ENCODE measurements at places on chromosomes 3 and 15.

- DNase-seq = peak; percentile 67
Measured at GRCh38 chr15:66701422-66702034, 508 bp upstream of the SMAD6 start.

DNA sequence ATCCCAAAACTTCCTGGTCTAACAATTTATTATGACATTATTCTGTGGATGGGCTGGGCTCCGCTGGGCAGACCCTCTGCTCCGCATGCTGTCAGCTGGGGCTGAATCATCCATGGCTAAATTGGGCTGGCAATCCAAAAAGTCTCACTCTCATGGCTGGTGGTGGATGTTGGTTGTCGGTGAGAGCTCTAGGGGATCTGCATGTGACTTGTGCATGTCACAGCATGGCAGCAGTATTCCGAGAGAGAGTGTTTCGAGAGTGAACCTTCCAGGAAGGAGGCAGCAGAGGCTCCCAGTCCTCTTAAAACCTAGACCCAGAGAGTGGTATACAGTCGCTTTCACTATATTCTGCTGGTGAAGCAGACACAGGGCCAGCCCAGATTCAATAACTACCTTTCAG, 9.9 kb downstream of the RARB start:
- no peak for DNase-seq

GRCh38 chr3:127769284-127770081, 52.8 kb downstream of the MGLL start:
- DNase-seq = no peak

DNA sequence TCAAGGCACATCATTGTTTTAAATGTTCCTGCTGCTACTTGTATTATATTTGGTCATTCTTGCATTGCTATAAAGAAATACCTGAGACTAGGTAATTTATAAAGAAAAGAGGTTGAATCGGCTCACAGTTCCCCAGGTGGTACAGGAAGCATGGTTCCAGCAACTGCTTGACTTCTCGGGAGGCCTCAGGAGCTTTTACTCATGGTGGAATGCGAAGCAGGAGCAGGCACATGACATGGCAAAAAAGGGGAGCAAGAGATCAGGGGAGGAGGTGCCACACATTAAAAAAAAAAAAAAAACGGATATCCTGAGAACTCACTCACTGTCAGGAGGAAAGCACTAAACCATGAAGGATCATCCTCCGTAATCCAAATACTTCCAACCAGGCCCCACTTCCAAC, 286.9 kb upstream of the PLSCR5 start:
- DNase-seq = no peak

- no peak for DNase-seq
Measured at GRCh38 chr15:50726315-50726714, 39.2 kb downstream of the SPPL2A start.

DNA sequence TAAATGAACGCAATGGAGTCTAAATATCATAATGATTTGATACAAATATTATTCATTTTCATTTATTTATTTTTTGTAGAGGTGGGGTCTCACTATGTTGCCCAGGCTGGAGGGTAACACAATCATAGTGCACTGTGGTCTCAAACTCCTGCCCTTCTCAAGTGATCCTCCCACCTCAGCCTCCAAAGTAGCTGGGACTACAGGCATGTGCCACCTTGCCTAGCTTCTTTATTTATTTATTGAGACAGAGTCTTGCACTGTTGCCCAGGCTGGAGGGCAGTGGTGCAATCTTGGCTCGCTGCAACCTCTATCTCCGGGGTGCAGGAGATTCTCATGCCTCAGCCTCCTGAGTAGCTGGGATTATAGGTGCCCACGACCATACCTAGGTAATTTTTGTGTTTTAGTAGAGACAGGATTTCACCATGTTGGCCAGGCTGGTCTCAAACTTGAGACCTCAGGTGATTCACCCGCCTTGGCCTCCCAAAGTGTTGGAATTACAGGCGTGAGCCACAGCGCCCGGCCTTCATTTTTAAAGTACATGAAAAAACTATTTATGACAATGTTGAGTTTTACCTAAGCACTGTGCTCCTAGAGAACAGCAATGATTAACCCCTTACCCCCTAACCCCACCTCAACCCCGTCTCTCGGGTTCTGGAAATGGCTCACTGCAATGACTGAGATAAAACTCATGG, 4.0 kb upstream of the AEN start:
- no peak for DNase-seq

- DNase-seq = no peak
Measured at GRCh38 chr3:73052857-73053256, 8.6 kb upstream of the EBLN2 start.

DNA sequence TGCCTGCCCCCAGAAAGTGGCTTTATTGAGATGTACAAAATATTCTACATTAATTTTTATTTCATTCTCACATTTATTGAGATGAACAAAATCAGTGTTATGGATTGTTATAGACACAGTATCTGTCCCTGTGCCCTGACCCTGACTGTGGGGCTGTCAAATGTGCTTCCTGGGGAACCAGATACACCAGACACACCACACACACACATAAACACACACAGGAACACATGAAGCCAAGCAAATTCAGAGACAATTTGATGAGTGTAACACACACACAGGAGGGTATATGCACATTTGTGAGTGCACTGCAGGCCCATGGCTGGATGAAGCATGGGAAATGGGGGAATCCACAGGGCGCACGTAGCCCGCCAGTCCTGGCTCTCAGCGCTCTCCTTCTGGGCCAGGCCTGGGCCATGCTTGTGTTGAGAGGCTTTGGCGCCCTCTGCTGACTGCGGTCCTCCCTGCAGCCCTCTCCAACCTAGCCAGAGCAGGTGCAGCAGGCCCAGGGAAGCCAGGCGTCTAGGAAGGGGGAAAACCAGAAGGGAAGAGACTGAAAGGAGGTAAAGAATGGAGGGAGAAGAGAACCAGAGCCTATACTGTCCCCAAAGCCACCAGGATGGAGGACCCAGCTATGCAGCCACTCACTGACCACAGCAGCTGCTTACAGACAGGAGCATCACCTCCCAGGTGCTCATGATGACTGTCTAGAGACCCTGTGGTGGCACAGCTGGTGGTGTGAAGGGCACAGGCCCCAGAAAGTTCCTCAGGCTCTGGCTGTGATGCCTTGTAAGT, 18.0 kb upstream of the LOXL1 start:
- peak; percentile 70 for DNase-seq

GRCh38 chr3:73101881-73102280, 40.4 kb downstream of the EBLN2 start:
- DNase-seq = no peak

DNA sequence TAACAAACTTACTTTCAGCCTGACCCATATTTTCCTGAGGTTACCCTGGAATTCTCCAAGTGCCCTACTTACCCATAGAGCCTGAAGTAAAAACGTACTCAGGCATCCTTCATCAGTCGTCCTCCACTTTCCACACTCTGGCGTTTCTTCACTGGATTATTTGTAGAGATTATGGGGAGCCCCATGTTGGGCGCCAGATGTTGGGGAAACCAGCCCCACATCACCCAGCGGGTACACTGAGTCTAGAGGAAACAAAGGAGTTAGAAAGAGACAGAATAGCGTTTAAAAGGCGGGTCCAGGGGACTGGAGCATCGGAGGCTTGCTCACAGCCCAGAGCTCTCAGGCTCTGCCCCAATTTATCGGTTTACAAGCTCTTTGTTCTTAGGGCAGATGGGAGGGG, 9.7 kb upstream of the SLC28A2 start:
- peak; percentile 6 for DNase-seq

- no peak for DNase-seq
Measured at GRCh38 chr3:23175341-23176083, 27.6 kb upstream of the UBE2E2 start.

- DNase-seq = peak; percentile 30
Measured at GRCh38 chr3:182979674-182980191, 605 bp downstream of the DCUN1D1 start.

DNA sequence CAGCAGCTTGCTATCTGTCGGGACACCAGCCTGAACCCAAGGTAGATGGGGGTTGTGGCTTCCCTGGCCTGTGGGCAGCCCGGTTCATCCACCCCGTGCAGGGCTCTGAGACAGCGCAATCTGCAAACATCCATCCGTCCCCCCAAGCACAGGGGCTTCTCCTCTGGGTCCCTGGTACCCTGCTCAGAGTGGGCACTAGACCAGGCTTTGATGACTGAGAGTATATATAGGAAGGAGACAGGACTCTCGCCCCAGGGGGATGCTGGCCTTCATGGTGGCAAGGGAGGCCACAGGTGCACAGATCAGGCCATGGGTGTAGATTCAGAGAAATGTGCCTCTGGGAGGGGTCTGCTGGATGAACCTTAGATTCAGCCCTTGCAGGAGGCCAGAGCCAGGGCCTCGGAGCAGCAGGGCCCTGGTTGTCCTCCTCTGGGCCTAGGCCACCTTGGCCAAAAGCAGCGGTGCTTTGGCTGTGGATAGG, 40.3 kb downstream of the CFAP100 start:
- no peak for DNase-seq

DNA sequence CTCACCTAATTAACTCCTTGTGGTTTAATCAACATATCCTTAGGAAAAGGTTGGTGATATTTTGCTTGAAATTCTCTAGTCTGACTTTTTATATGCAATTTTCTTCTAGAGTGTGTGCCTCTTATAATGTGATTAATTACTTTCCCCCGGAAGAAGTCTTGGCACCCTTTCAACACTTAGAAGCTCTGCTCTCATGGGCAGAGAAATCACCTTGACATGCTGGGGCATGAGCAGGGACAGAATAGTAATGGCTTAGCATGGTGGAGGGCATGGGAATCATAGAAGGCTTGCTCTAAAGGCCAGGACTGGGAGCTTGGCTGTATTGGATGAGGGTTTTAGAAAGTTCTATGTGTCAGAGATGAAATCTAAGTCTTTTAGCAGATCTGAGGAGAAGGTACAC, 293.5 kb downstream of the AGBL1 start:
- no peak for DNase-seq

DNA sequence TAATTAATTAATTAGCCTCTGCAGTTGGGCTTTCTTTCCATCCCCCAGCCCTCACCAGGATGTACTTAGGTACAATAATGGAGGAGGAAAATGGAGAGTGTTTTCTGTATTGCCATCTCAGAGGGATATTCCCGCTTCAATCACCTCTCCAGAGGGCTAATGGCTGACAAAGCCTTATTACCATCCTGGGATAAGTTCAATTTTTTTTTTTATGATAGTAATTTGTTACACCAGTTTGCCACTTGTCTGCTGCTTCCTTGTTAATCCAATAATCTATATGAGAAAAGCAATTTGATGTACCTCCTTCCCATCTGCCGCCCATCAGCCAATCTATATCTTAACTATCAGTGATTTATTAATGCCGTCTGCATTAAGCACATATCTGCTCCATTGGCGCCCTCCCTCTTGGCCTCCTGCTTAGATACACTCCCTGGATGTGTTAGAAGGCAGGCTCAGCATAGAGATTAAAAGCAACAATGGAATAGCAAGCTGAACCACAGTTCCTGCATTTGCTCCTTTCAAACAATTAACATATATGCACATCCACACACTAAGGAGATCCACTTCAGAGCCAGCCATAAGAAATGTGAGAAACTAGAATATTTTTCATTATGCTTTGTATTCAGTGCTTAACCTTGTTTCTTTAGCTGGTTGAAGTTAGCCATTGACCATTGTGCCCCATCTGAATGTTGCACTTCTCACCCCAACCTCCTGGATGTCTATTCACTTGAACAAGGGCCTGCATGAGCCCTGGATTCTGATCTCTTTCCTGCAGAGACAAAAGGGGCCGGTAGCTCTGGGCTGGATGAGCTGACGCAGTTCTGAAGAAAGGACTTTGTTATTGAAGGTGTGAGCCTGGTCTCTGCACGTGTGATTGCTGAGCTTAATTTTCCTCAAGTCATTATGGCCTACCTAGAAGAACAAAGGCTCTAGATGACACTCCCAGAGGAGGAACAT, 237.3 kb upstream of the GAP43 start:
- no peak for DNase-seq

- no peak for DNase-seq
Measured at GRCh38 chr15:48577469-48577868, 68.0 kb downstream of the FBN1 start.

- DNase-seq = no peak
Measured at GRCh38 chr3:129504471-129505100, 23.9 kb upstream of the RHO start.

GRCh38 chr15:75921732-75922703, 18.3 kb downstream of the FBXO22 start:
- DNase-seq = no peak

- DNase-seq = no peak
Measured at GRCh38 chr3:155031186-155031585, 48.9 kb upstream of the MME start.

DNA sequence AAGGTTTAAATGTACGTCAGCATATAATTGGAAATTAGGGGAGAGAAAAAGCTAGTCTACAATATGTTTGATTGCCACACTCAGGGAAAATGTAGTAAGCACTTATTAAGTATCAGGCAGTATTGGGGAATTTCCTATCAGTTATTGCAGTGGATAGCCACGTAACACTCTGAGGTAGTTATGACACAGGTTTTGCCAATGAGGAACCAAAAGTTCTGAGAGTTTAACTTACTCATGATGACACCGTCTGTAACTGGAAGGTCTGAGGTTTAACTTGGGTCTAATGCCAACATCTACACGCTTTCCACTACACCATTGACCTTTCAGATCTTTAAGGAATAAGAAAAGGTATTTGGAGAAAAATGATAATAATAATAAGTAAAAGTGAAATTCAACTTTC, 89.5 kb downstream of the ZMAT3 start:
- no peak for DNase-seq

- no peak for DNase-seq
Measured at GRCh38 chr15:33126559-33127290, 67.8 kb downstream of the FMN1 start.

GRCh38 chr15:66151809-66152208, 101.7 kb downstream of the MEGF11 start:
- DNase-seq = no peak

DNA sequence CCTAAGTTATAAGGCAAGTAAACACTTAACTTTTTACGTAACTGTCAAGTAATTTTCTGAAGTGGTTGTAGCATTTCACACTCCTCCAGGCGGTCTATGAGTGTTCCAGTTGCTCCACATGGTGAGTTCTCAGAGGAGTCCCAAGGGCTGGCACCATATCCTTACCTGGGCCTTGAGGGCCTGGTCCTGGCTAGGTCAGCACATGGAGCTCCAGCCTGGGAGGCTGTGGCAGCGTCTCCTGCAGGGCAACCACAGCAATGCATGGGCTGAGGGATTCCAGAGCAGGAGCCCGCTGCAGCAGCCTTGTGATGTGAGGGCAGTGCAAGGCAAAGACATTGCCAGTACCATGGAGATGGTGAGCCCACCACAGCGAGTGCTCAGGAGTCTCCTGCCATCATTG, 32.2 kb upstream of the LYZL4 start:
- no peak for DNase-seq

GRCh38 chr3:103906808-103907207, 1459.9 kb upstream of the ALCAM start:
- no peak for DNase-seq

- no peak for DNase-seq
Measured at GRCh38 chr15:47188758-47189507, 528.4 kb upstream of the SEMA6D start.

GRCh38 chr15:67836477-67836876, 3.4 kb downstream of the RNU6-1 start:
- no peak for DNase-seq

DNA sequence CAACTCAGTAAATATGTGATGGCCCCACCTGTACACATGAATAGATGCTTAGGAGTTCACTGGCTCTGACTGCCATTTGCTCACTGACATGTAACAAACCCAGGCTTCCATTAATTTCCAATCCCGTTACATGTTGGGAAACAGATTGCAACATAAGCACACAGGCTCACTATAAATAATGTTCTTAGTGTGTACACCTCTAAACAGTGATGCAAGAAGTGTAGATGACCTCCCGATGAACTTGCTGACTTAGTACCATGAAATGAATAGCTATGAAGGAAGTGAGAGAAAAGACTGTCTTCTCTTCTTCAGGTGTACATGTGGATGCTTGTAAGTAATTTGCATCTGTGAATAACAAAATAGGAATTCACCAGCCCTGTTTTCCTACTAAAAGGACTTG, 21.4 kb upstream of the FSIP1 start:
- no peak for DNase-seq

Data from neuronal stem cell (in vitro differentiated cells).